ENCODE measurements at places on chromosomes 5 and 9.

- DNase-seq, result peak; percentile 51
These were observed at the start of gene GDNF for GRCh38 chr5:37839407-37840052. TSS of gene GDNF (minus strand) at chr5:37840041. CDS start at chr5:37834796, 5,245 bp downstream.

GRCh38 chr5:54611290-54611951 lies 93.9 kb downstream of the SNX18 start:
- no peak for DNase-seq

- no peak for DNase-seq
These were observed 512.0 kb downstream of the RAB3C start for GRCh38 chr5:59094864-59095263.

GRCh38 chr5:54207566-54207965 lies 102.8 kb downstream of the ARL15 start:
- DNase-seq, result no peak

DNA sequence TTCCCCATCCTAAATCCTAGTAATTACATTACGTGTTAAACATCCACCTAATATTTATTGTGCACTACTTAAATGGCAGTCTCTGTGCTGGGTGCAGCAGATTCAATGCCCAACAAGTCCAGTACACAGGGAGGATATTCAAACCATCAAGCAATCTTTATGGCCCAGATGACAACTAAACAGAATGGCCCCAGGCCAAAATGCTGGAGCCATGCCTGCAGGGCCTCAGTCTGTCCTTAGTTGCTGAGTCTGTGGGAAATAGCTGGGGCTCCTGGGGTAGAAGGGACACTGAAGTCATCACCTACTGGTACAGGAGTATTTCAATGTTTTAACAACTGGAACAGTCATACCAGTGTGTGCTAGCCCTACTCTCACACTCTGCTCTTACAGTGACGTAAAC lies 153.5 kb downstream of the ZNF608 start:
- no peak for DNase-seq

DNA sequence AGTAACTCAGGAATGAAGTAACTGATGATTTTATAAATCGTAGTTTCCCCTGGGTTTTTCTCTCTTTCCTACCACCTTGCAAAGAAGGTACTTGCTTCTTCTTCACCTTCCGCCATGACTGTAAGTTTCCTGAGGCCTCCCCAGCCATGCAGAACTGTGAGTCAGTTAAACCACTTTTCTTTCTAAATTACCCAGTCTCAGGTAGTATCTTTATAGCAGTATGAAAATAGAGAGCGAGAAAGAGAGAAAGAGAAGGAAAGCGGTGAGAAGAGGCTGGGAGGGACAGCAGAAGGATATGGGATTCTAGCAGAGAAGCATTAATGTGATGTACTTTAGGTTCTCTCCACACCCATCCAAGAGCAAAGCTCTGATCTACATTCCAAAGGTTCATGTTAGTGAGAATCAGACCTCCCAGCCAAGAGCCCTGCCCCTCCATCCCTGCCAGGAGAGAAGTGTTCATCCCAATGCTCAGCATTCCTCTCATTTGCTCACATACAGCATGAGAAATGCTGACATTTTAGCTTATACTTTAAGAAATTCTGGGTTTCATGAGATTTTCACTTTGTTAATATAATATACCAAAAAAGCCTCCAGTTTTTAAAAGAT lies 185.0 kb upstream of the PTGER4 start:
- no peak for DNase-seq

DNA sequence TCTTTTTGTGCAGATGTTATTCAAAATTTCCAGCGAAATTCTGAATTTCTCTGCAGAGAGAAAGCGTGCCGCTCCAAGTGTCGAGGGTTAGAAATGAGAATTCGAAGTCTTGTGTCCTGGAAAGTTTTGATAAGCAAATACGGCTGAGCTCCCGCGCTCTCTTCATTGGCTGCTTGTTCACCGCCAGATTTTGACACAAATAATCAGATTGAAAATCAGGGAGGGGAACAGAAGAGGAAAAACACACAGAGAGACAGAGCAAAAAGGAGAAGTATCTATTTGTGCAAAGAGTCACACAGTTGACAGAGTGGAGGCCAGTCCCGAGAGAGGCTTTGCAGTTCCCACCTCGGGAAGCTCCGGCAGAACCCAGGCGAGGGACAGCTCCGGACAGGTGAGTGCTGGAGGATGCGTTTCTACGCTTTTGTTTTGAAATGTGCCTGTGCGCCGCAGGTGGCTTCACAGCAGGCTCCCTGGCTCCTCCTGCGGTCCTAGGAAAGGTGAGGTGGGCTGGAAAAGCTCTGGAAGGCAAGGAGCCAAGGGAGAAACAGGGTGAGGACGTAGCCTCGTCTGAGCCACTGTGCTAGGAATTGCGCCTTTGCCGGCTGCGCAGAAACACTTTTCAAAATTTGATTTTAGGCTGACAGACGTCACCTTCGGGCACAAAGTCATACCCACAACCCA lies at the start of gene GFI1B:
Gene GFI1B, plus strand, starts transcription at position 244 of the 681 bp plus-strand sequence. CDS start 7,985 bp downstream, outside the sequence.
- DNase-seq, result no peak

DNA sequence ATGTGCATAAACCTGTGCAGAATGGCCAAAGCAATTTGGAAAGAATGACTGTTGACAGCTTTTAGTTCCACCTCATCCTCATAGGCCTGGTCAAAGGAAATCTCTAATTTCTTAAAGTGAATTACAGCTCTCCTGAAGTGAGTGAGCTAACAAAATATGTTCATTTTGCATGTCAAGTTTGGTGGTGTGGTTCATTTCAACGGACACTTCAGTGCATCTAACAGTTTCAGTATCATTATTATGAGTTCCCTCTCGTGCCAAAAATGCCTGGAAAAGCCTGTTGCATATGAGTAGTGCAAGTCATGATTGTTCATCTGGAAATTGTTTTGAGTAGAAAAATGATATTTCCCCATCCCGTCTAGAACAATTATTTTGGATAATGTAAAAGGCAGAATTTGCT lies 53.2 kb upstream of the HMHB1 start:
- DNase-seq, result no peak

GRCh38 chr5:31711935-31712592 lies 73.1 kb downstream of the PDZD2 start:
- no peak for DNase-seq

GRCh38 chr5:125575171-125575890 lies 828.9 kb upstream of the ZNF608 start:
- DNase-seq, result no peak

DNA sequence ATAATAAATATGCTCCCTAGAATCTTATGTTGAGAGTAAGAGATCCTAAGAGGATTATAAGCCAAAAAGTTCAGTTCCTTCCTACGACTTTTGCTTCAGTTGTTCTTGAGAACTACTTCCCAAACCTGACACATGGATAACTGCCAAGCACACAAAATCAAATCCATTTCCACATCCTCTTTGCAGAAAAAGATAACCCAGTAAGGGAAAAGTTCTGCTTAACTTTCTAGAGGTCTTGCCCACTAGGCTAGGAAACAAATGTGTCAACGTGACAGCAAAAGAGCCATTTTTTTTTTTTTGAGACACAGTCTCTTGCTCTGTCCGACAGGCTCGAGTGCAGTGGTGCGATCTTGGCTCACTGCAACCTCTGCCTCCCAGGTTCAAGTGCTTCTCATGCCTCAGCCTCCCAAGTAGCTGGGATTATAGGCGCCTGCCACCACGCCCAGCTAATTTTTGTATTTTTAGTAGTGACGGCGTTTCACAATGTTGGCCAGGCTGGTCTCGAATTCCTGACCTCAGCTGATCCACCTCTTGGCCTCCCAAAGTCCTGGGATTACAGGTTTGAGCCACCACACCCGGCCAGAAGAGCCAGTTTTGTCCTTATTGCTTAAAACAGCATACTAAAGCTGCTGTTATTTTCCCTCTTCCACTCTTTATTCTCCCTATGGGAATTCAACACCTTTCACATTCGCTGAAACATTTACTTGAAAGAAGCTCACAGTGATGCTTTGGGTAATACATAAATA lies 24.2 kb downstream of the CSNK1A1 start:
- no peak for DNase-seq

DNA sequence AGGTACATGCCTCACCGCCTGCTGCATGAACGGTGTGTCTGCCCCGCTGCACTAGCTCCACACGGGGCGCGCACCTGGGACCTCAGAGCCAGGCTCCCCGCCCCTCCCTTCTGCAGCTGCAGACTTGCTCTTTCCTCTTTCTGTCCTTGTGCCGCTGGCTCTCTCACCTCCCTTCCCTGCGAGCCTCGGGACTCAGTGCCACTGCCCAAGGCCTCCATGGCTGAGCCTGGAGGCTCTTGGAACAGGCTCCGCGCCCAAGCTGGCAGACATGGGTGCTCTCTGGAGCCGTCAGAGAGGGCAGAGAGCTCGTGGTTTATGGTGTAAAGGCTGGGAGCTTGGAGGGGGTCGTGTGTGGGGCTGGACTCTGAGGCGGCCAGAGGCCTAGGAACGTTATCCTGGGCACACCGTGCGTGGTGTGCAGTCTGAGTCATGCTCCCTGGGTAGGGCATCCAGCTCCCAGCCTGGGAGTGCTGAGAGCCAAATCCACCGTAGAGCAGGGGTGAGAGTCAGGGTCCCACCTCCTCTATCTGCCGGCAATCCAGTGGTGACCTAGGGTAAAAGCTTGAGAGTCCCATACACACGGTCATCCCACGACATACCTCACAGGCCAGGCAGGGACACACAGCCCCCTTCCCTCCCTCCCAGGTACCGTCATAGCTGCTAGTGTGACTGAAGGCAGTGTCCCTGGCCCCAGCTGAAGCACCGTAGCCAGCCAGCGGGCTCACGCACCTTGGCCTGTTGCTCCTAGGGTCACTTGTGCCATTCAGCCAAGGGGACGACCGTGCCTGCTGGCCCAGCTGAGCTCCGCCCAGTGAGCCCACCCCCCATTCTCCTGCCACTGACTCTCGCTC lies 22.4 kb downstream of the GOLGA2 start:
- DNase-seq, result no peak

GRCh38 chr5:102753889-102754766 lies 977 bp upstream of the PAM start:
- no peak for DNase-seq

DNA sequence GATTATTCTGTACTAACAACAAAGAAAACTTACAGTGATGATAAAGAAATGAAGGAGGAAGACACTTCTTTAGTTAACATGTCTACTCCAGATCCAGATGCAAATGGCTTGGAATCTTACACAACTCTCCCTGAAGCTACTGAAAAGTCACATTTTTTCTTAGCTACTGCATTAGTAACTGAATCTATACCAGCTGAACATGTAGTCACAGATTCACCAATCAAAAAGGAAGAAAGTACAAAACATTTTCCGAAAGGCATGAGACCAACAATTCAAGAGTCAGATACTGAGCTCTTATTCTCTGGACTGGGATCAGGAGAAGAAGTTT lies 67.9 kb downstream of the VCAN start:
- no peak for DNase-seq

GRCh38 chr9:134525841-134526583 lies 115.6 kb upstream of the COL5A1 start:
- no peak for DNase-seq

DNA sequence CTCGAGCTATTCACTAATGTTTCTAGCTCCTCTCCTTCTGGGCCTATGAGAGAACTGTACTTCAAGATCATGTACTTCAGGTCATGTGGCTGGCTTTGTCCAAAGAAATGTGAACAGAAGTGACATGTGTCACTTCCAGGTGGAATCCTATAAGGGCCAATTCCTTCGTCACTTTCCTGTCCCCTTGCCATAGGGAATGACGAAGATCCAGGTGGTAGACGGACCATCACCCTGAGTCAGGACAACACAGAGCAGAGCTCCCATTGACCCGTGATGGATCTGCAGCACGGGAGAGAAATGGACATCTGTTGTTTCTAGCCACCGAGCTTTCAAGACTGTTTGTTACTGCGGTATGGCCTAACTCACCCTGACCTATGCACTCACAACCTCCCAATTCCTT lies 157.0 kb downstream of the DRD1 start:
- DNase-seq, result no peak

GRCh38 chr5:2259494-2260107 lies 376.9 kb upstream of the IRX4 start:
- no peak for DNase-seq

DNA sequence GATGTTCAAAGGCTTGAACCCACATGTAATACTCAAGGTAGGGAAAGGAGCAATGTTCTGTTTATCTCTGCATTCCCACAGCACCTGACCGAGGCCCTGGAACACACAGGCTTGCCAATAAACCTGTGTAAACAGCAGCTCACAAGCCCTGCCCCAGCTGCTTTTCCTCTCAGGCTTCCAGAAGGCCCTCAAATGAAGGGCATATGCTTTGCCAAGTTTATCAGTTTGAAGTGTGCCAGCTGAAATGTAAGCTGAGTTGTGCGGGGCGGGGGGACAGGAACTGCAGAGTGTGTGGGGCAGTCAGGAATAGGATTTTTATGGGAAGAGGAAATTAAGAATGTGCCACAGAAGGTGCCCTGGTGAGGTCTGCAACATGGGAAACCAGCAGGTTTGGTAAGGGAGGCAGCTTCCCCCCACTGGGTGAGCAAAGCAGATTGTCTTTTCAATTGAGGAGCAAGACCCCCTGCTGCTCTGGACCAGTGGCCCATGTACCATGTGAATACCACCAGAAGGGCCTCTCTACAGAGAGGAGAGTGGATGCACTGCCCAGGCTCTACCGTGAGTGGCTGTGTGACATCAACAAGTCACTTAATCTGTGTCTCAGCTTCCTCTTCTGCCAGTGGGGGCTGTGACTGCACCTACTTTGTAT lies 194.8 kb downstream of the SPOCK1 start:
- peak; percentile 69 for DNase-seq
